CD8-positive, alpha-beta memory T cell (primary cell): ENCODE measurements at places on chromosomes 3 and 15. TPM values are rescaled to one million over a fixed set of nuclear protein-coding genes. Genes with fewer than 3 reads are reported as not detected.

DNA sequence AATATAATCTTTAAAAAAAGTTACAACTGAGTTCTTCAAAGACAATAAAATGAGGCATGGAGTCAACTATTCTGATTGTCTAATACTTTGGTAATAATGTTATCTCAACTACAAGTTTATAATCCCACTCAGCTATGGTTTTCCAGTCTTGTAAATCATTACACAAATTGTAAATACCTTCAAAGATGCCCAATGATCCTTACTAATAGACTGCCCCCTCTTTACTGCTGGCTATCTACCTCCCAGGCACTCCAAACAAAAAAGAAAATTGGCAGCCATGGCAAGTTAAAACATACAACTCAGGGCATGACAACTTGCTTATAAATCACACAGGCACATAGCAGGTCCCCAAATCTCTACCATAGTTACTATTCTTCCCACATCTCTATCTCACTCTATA lies 58.5 kb downstream of the ZNF280D start:
- no peak for DNase-seq
- H3K27ac ChIP-seq = no peak overlapping the region
- no peaks in the 10 kb centered on the region for H3K4me1 ChIP-seq
- H3K27me3 ChIP-seq = no peaks in the 10 kb centered on the region
- H3K36me3 ChIP-seq = no peaks in the 10 kb centered on the region

- no peaks in the 10 kb centered on the region for H3K36me3 ChIP-seq
- no peaks in the 10 kb centered on the region for H3K27me3 ChIP-seq
- H3K27ac ChIP-seq = no peak overlapping the region
- H3K4me3 ChIP-seq = no peak overlapping the region
- H3K4me1 ChIP-seq = no peaks in the 10 kb centered on the region
- no peak for DNase-seq
Observed at GRCh38 chr15:101480613-101481380, 8.7 kb downstream of the PCSK6 start.

- H3K4me1 ChIP-seq = peaks cover 17% of the 10 kb centered on the region
- H3K27ac ChIP-seq = no peak within 1 kb of the TSS
- peak; percentile 13 for DNase-seq
- H3K36me3 ChIP-seq = no peaks in the 10 kb centered on the region
Observed at GRCh38 chr15:40843885-40844695, at the start of gene SPINT1. Gene SPINT1 (plus strand): TSS chr15:40844048. CDS start chr15:40844555, 507 bp downstream.

DNA sequence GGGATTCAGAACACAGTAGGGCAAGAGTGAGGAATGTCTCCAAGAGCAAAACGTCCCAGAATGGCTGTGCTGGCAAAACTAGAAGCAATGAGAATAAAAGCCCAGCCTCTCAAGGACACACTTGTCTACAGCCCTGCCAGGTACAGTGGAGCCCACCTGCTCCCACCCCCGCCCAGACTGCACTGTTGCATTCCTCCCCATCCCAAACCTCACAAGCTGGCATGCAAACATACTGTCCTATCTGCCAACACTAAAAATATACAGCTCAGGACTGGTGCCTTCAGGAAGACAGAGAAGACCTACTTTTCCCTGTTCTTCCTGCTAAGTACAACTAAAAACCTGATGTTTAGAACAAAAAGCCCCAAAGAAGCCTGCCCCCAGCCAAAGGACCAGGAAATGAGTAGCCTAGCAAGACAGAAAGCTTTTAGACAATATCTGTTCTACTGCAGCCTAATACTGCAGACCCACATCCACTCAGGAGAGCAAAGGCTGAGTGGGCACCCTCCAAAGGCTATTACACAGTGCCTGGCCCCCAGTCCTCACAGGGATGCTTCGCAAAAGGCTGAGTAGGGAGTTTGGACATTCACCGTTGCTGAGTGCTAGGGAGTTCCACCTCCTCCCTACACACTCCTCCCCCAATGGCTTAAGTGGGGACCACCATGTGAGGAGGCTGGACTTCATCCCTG lies 13.5 kb downstream of the OCA2 start:
- H3K36me3 ChIP-seq = no peaks in the 10 kb centered on the region
- H3K4me3 ChIP-seq = no peak overlapping the region
- no peaks in the 10 kb centered on the region for H3K27me3 ChIP-seq
- DNase-seq = no peak
- no peaks in the 10 kb centered on the region for H3K4me1 ChIP-seq
- H3K27ac ChIP-seq = no peak overlapping the region

DNA sequence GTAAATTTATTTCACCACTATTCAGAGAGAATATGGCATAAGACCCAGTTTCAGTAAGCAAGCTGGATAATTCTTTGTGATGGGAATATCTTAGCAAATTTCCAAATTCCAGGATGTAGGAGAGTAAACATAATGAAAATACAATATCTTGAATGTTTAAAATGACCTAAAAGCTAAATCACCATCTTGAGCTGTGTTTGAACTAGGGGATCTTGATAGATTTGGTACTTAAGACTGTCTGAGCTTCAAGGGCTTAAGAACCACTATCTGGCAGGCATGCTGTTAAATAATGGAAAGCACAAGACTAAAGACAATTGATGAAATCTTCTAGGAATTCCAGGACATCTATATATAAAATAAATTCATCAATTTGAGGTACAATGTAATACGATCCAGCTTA lies 217.7 kb downstream of the ATP8B4 start:
- no peak for DNase-seq
- H3K4me3 ChIP-seq = no peak overlapping the region
- no peak overlapping the region for H3K27ac ChIP-seq
- H3K36me3 ChIP-seq = no peaks in the 10 kb centered on the region

- H3K27me3 ChIP-seq = no peaks in the 10 kb centered on the region
- no peak overlapping the region for H3K4me3 ChIP-seq
- no peak overlapping the region for H3K27ac ChIP-seq
- H3K4me1 ChIP-seq = no peaks in the 10 kb centered on the region
Observed at GRCh38 chr15:89177633-89178306, 43.6 kb downstream of the RLBP1 start.

- no peak overlapping the region for H3K4me3 ChIP-seq
- H3K36me3 ChIP-seq = no peaks in the 10 kb centered on the region
- no peaks in the 10 kb centered on the region for H3K4me1 ChIP-seq
- no peaks in the 10 kb centered on the region for H3K27me3 ChIP-seq
Observed at GRCh38 chr3:140085001-140085400, 150.0 kb downstream of the CLSTN2 start.

DNA sequence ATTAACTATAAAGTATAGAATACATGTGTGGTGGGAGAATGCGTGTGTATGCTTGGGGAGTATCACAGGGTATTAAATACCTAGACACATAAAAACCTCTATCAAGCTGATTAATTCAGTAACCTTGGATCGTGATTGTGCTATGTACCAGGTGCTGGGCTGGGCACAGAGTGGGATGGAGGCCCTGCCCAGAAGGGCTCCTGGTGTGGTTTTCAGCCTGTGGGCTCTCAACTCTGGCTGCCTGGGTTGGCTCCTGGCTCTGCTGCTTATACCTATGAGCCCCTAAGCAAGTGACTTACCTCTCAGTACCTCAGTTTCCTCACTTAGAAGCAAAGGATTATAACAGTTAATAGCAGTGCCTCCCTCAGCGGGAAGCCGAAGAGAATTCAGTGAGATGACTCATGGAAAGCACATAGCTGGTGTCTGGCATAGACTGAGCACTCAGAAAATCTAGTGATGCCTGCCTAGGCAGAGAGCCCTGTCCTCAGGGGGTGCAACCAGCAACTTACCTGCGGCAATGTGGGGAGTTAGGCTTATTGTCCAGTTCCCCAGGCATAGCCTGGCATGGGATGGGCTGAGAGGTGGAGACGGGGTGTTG lies 90.6 kb upstream of the MYZAP start:
- H3K27me3 ChIP-seq = no peaks in the 10 kb centered on the region
- DNase-seq = no peak
- no peak overlapping the region for H3K4me3 ChIP-seq
- no peak overlapping the region for H3K27ac ChIP-seq
- no peaks in the 10 kb centered on the region for H3K4me1 ChIP-seq

DNA sequence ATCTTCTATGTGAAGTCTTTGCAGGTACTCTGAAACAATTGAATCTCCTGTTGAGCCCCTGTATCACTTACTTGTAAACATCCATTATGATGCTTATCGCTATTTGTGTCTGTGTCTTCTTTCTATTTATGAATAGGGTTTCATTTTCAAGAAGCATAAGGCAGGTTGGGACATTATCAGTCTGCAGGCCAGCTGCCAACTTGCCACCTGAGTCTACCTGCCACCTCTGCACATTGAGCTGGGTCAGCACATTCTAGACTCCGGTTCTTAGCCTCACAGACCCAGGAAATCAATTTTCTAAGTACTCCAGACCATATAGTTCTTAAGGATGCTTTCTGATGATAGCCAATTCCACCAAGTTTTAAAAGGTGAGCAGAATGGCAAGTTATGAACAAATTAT lies 105.7 kb upstream of the MCTP2 start:
- no peaks in the 10 kb centered on the region for H3K4me1 ChIP-seq
- no peak overlapping the region for H3K27ac ChIP-seq
- DNase-seq = no peak

SHQ1 gene
- 37.7 TPM for total RNA-seq

DNA sequence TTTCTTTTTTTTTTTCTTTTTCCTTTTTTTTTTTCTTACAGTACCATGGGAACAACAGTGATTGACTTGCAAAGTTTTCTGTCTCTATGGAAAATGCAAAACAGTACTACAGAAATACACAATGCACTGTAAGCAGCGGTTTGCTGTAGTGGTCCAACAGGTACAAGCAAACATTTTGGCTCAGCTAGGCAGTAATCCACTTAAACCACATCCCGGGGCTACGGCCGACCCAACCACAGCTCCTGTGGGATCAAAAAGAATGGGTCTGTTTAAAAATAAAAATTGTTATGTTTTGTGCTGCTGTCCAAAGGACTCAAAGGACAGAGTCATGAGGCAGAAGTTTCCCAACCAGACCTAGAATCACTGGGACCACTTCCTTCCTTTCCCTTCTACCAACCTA lies 667.1 kb upstream of the ADAMTS9 start:
- H3K27ac ChIP-seq = no peak overlapping the region
- H3K27me3 ChIP-seq = no peaks in the 10 kb centered on the region
- no peak overlapping the region for H3K4me3 ChIP-seq
- DNase-seq = no peak
- H3K4me1 ChIP-seq = no peaks in the 10 kb centered on the region

GABRB3 gene
- total RNA-seq = not detected

DNA sequence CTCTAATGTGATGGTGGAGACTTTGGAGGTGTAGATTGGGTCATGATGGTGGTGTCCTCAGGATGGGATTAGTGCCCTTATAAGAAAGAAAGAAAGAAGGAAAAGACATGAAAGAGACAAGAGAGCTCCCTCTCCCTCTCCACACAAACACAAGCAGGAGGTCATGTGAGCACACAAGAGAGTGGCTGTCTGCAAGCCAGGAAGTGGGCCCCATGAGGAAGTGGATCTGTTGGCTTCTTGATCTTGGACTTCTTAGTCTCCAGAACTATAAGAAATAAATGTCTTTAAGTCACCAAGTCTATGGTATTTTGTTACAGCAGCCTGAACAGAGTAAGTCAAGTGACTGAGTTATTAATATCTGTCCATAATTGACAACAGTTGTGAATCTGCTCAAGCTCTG lies 17.1 kb downstream of the IQCB1 start:
- H3K27ac ChIP-seq = no peak overlapping the region
- peaks cover 7% of the 10 kb centered on the region for H3K36me3 ChIP-seq
- H3K4me3 ChIP-seq = no peak overlapping the region
- DNase-seq = no peak
- H3K4me1 ChIP-seq = no peaks in the 10 kb centered on the region
